ENCODE measurements at places on chromosomes 1 and 21.
A peak's percentile ranks its signal among the peaks of the same experiment; 100 is the strongest.

DNA sequence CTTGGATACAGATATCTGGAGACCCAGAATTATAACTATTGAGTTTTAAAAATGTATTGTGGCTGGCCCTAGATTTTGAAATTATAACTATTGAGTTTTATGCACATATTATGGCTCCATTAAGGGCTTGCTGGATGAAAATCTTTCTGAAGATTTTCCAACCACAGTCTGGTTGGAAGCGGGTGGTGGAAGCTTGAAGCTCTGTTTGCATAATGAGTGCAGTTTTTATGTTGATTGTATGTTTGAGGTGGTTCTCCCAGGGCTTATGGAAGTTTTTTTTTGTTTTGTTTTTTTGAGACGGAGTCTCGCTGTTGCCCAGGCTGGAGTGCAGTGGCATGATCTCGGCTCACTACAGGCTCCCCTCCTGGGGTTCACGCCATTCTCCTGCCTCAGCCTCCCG, 10.1 kb upstream of the CTPS1 start:
- no peak for DNase-seq

DNA sequence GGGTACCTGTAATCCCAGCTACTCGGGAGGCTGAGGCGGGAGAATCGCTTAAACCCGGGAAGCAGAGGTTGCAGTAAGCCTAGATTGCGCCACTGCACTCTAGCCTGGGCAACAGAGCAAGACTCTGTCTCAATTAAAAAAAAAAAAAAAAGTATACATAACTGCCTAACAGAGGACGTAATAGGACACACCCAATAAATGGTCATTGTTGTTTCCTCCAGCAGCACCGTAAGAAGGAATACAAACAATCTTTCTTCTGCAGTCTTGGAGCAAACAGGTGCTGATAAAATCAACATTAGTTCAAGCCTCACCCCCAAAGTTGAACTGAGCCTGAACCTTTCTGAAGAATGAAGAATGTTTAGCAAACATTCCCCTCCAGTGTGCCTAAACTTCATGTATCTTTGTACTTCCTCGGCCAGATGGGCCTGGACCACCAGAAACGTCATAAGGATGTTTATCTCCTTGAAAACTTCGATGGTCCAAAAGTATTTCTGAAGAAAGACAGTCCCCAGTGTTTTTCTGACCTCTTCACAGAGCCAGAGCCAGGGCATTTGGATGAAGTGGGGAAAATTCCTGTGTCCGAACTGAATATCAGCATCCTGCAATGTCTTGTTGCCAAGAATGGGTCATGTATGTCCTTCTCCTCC, 136.8 kb upstream of the F3 start:
- DNase-seq, result no peak

DNA sequence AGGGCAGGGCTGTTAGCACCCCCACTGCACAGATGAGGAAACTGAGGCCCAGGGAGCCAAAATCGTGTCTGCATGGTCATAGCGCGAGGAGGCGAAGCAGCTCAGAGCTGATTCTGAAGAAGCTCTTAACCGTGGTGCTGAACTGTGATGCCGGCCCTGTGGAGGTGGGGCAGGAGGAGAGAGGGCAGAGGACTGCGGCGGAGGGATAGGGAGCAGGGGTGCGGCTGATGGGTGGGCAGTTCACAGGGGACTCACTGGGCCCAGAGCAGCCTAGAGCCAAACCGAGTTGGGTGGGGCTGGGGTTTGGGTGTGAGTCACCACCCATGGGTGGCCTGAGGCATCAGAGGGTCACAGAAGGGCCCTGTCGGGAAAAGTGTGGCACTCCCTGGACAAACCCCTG, 74.7 kb downstream of the RAP1GAP start:
- no peak for DNase-seq

DNA sequence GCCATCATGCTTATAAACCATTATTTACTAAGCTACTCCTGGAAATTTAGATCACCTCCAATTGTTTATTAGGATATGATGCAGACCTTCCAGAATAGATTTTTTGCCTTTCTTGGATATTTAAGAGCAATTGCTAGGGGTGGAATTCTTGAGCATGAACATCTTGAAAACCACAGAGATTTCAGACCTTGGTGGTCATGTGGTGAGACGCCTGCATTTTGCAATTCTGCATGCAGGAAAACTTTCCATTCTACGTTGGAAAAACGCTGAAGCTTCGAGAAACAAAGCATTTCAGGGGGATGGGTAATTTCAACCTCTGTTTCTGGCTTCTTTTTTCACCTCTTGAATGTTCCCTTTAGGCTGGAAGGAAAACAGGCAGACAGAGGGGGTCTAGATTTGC, 596.3 kb downstream of the KIF26B start:
- no peak for DNase-seq

DNA sequence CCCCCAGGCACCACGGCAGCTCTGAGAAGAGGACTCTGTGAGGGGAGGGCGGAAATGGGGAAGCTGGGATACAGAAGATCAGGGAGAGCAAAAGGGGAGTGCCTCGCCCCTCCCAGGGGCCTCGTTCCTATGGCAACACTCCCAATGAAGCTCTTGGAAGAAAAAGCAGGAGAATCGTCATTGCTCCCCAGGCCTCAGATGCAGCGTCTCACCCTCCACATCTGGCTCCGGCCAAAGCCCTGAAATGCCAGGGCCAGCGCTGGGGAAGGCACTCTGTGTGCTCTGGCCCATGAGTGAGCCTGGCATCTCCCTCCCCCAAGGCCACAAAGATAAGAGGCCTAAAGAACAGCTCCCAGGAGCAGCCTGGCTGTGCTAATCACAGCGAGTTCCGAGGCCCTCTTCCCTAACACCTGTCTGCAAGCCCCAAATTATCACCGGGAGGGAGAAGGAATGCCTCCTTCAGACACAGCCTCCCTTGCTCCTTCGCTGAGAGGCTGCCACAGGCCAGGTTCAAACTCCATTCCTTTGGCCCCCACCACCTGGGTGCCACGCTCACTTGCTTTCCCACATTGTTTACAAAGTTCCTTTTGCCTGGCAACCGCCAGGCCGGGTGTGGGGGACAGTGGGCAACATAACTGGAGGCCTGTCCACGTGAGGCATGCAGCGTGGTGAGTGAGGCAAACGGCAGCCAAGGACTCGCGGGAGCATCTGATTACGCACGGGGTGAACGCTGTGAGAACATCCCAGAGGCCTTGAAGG, 27.8 kb downstream of the ECE1 start:
- peak; percentile 35 for DNase-seq
